ENCODE measurements at places on chromosomes 6 and 20.
A peak's percentile ranks its signal among the peaks of the same experiment; 100 is the strongest.

DNA sequence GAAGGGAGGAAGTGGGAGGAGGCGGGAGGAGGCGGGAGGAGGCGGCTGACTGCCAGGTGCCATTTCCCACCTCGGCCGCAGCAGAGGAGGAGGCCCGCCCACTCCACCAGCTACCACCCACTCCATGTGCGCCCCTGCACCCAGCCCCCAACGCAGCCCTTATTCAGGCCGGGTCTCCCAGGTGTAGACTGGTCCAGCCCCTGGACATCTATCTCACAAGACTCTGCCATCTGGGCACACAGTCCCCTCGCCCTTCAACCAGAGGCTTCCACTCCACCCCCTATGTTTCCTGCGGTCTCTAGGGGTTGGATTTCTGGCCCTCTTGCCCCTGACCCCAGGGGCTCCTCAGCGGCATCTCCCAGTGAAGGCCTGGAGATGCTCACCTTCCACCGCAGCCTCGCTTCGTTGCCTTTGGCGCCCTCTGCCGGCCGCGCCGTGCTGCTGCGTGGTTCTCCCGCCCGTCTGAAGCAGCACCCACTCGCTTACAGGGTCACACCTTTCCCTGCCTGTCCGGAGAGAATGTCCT lies 32.6 kb upstream of the FAM83D start:
- DNase-seq = peak; percentile 83
- peaks cover 46% of the 10 kb centered on the region for H3K4me1 ChIP-seq
- H3K27me3 ChIP-seq = no peaks in the 10 kb centered on the region
- H3K36me3 ChIP-seq = no peaks in the 10 kb centered on the region
- peak overlapping the region; percentile 18 for H3K4me3 ChIP-seq

DNA sequence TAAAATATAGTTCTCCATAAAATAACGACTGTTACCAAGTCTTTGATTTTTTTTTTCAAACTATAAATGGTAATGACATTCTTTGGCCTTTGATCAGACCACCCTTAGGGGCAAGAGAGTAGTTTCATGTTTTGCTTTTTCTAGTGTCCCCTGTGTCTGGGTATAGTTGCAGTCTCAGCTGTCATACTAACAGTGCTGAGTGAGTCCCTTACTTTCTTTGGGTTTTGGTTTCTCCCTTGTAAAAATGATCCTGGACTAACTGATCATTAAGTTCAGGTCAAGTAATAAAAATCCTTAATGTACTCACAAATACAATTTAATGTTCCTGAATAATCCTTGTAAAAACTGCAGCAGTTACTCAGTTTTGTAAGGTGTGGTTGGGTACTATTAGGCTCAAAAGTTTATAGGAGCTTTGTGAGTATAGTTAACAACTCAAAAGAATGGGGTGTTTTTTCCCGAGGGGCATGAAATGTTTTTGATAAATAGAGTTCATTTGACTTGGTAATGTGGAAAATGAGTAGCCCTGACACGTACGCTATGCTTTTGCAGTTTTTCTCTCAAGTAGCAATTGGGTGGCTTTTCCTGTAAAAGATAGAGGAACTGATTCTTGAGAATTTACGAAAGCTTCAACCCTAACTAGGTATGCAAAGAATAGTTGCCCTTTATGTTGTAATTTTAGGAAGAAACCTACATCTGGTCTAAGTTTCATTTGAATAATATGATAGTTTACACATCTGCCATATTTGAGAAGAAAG lies 6.2 kb downstream of the PTPN1 start:
- no peak for DNase-seq
- no peak overlapping the region for H3K4me3 ChIP-seq
- no peaks in the 10 kb centered on the region for H3K36me3 ChIP-seq
- H3K4me1 ChIP-seq = peaks cover 39% of the 10 kb centered on the region

- H3K4me3 ChIP-seq = no peak overlapping the region
- H3K27me3 ChIP-seq = no peaks in the 10 kb centered on the region
- no peaks in the 10 kb centered on the region for H3K4me1 ChIP-seq
- H3K27ac ChIP-seq = no peak overlapping the region
- DNase-seq = no peak
- no peaks in the 10 kb centered on the region for H3K36me3 ChIP-seq
Observed at GRCh38 chr20:6637160-6637579, 130.3 kb upstream of the BMP2 start.

DNA sequence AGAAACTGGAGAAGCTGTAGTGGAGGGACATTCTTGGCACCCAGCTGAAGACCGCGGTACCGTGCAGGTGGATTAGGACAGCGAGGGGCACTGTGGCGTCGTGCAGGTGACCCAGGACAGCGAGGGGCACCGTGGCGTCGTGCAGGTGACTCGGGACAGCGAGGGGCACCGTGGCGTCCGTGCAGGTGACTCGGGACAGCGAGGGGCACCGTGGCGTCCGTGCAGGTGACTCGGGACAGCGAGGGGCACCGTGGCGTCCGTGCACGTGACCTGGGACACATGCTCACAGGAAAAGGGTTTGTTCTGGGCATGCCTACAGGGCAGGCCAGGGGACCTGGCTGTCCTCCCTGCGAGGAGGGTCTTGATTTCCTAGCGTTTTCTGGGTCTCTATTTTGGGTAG lies 29.2 kb upstream of the SMOC2 start:
- H3K4me1 ChIP-seq = no peaks in the 10 kb centered on the region
- no peak overlapping the region for H3K4me3 ChIP-seq
- H3K27me3 ChIP-seq = no peaks in the 10 kb centered on the region
- DNase-seq = no peak
- no peaks in the 10 kb centered on the region for H3K36me3 ChIP-seq
- H3K27ac ChIP-seq = no peak overlapping the region

- no peak within 1 kb of the TSS for H3K4me3 ChIP-seq
- H3K4me1 ChIP-seq = peaks cover 10% of the 10 kb centered on the region
- no peaks in the 10 kb centered on the region for H3K36me3 ChIP-seq
- no peaks in the 10 kb centered on the region for H3K27me3 ChIP-seq
- H3K27ac ChIP-seq = no peak within 1 kb of the TSS
- no peak for DNase-seq
Observed at GRCh38 chr6:41286544-41287346, at the start of gene TREM1. TSS of gene TREM1 (minus strand) at chr6:41286682. CDS start at chr6:41286655, 27 bp downstream.

DNA sequence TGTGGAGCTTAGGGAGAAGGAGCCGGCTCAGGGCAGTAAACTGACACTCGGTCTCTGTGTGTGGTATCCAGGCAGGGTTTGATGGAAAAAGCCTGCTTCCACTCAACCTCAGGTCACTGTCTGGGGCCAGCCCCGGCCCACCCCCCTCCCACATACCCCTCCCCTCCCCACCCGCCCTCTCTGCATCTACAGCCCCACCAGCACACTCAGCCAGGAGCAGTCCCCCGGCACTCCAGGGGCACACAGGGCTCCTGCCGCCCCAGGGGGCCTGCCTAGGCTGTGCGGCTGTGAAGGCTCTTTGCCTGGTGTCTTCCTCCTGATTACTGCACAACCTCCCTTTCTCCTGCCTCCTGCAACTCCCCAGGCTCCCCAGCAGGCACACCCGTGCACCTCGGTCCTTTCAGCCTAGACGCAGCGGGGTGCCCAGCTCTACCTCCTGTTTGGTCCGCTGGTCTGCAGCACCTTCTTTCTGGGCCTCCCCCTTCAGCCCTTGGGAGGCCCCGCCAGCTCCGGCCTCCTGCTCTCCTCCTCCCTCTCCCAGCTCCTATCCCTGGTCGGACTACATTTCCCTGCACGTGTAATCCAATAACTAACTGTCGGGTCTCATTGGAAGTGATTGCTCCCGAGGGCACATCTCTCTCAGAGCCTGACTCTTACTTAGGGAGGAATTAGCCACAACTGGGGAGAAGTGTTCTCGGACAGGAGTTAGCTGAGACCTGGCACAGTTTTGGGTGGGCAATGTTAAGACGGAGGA lies 1.3 kb upstream of the FOXF2 start:
- H3K36me3 ChIP-seq = no peaks in the 10 kb centered on the region
- no peak for DNase-seq
- no peaks in the 10 kb centered on the region for H3K4me1 ChIP-seq
- peaks cover 81% of the 10 kb centered on the region for H3K27me3 ChIP-seq
- H3K4me3 ChIP-seq = no peak overlapping the region

GRCh38 chr6:98230250-98230649 lies 604.1 kb upstream of the POU3F2 start:
- H3K36me3 ChIP-seq = no peaks in the 10 kb centered on the region
- no peak overlapping the region for H3K27ac ChIP-seq

GRCh38 chr6:147509891-147510290 lies 1.4 kb downstream of the SAMD5 start:
- H3K4me3 ChIP-seq = no peak overlapping the region
- no peaks in the 10 kb centered on the region for H3K27me3 ChIP-seq

DNA sequence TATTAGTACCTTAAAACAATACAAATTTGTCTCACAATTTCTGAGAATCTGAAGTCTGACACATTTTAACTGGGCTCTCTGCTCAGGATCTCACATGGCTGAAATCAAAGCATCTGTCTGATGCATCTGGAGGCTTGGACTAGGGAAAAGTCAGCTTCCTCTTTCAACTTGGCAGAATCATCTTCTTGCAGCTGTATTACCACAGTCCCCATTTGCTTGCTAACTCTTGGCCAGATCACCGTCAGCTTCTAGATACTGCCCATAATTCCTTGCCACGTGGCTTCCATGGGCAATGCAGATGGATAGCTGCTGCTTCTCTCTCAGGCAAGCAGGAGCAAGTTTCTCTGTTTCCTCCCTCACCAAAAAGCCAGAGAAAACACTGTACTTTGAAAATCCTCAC lies 1106.4 kb upstream of the CITED2 start:
- no peaks in the 10 kb centered on the region for H3K27me3 ChIP-seq
- H3K27ac ChIP-seq = no peak overlapping the region
- H3K4me3 ChIP-seq = no peak overlapping the region
- H3K4me1 ChIP-seq = no peaks in the 10 kb centered on the region

- no peaks in the 10 kb centered on the region for H3K4me1 ChIP-seq
- H3K36me3 ChIP-seq = no peaks in the 10 kb centered on the region
- DNase-seq = no peak
- no peaks in the 10 kb centered on the region for H3K27me3 ChIP-seq
- no peak overlapping the region for H3K27ac ChIP-seq
Observed at GRCh38 chr6:54390362-54390761, 82.1 kb downstream of the TINAG start.

DNA sequence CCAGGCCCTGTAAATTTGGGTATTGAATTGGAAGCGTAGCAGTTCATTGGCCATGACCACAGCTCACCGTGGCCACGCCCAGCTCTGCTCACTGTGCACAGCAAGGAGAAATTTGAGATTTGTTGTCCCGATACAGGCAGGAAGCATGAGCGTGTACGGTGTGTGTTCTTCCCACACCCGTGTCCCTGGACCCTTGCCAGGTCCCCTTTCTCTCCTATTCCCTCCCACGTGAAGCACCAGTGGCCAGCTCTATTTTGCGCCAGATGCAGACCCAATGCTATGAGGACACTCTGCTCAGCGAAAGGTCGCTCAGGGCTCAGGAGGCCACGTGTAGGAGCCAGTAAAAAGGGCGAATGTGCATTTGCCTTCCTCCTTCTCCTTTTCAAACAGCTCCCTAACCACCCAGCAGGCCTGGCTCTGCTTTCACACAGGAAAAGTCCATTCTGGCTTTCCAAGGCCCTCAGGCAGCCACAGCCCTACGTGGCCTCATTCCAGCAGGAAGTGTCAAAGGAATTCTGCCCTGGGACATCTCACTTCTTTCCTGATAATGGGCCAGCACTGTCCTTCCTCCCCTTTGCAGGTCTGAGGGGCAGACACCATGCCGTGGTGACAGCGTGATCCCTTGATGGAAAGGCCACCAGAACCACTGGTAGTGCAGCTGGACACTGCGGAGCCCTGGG lies 499.2 kb upstream of the CDH4 start:
- H3K36me3 ChIP-seq = no peaks in the 10 kb centered on the region
- H3K27ac ChIP-seq = no peak overlapping the region
- no peaks in the 10 kb centered on the region for H3K4me1 ChIP-seq
- DNase-seq = no peak
- no peak overlapping the region for H3K4me3 ChIP-seq
- H3K27me3 ChIP-seq = no peaks in the 10 kb centered on the region

GRCh38 chr6:41634657-41635056 lies 3.6 kb upstream of the MDFI start:
- no peak overlapping the region for H3K27ac ChIP-seq
- no peak for DNase-seq
- H3K4me1 ChIP-seq = no peaks in the 10 kb centered on the region
- H3K36me3 ChIP-seq = no peaks in the 10 kb centered on the region
- H3K4me3 ChIP-seq = no peak overlapping the region

GRCh38 chr6:42440778-42441696 lies 10.7 kb downstream of the TRERF1 start:
- no peak for DNase-seq
- no peaks in the 10 kb centered on the region for H3K36me3 ChIP-seq
- H3K4me1 ChIP-seq = no peaks in the 10 kb centered on the region
- no peak overlapping the region for H3K4me3 ChIP-seq
